ENCODE measurements at places on chromosomes 13 and 19.

- no peak for DNase-seq
Measured at GRCh38 chr13:92681239-92681638, 545.4 kb upstream of the GPC6 start.

- DNase-seq, result no peak
Measured at GRCh38 chr19:54179921-54180461, 7.0 kb upstream of the TMC4 start.

GRCh38 chr19:1122972-1123363 is 19.2 kb downstream of the GPX4 start:
- peak; percentile 61 for DNase-seq

DNA sequence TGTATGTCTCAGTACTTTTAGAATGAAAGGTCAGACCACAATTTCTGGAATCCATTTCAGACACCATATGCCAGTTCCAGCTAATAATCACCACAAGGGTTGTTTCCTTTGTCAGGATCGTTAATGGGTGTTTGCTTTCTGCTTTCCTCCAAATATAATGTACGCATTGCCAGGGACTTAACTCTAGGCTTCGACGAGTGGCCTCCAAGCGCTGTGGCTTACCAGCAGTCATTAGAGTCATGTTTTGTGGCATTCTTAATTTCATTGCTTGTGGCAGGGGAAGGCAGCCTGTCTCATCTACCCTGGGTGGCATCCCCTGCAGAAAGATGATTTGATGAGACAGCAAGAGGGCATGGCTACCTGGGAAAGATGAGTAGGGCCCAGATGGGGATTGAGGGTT is 22.5 kb downstream of the SAFB start:
- no peak for DNase-seq

DNA sequence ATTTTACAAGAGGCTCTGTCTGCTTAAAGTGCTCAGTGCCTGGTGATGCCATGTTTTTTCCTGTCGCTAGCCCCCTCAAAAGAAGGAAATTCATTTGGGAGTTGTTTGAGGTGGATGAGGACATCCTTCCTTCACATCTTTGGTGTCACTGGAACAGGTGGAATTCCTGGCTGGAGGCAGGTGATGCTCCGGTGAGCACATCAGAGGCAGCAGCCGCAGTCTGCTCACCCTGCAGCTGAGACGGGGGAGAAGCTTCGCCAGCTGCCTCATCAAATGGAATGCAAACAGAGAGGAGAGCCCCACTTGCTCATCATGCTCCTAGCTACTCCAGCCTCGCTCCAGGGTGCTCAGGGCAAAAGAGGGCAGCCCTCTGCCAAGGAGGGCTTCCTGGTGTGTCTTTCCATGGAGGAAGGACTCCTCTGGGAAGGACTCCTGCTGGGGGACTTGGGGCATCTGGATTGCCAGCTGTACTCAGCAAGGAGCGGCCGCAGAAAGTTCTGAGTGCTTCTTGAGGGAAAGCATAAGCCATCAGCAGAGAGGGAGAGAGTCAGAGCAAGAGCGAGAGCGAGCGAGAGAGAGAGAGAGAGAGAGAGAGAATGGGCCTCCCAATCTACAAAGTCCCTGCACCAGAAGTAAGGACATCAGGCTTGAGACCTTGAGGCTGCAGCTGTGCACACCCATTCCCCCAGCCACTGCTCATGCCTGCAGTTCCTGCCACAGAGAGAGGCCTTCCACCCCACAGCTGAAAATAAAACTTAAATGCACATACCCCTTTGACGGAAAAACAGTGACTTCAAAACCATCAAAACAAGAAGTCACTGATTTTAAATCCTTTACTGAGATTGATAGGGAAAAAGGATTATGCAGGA is 74.3 kb upstream of the UBL3 start:
- no peak for DNase-seq
